Activated T-helper 1 cell treated with anti-CD3 and anti-CD28 coated beads, Interleukin-12 subunit alpha, Interleukin-12 subunit beta, Interleukin-2, Interleukin-4 antibody, amounts not matched to agents 30 ng/mL and 10 ng/mL and 1 ng/mL, durations not matched to agents 14 hours and 24 hours and 36 hours (primary cell): ENCODE measurements at places on chromosomes 13 and 19.

DNA sequence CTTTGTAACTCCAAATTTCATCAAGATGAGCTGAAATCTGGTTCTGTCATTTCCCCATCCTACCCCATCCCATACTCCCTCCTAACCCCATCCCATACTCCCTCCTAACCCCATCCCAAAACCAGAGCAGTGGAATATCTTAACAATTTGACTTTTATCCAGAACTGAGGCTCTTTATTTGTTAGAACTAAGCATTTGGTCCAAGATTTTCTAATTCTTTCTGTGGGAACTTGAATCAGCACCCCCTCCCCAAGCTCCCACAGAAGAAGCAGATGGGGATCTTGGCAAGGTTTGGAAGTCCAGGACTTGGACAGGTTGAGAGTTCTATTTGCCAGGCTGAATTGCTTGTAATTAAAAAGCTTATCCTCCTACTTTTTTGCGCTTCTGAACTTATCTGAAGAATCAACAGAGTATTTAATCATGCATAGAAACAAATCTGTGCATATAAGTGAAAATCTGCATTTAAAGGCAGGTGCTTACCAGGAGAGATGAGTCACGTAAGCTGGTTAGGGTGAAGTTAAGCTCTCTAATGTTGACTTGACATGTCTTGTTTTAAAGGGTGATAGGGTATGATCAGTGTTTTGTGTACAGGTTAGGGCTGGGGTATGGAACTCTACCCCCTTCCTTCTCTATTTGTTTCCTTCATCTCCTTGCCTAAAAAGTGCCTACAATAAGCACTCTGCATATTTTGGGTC, 111.1 kb downstream of the COG6 start:
- no peaks in the 10 kb centered on the region for H3K4me1 ChIP-seq
- H3K36me3 ChIP-seq, result no peaks in the 10 kb centered on the region
- H3K4me3 ChIP-seq, result no peak overlapping the region
- no peak overlapping the region for H3K27ac ChIP-seq

DNA sequence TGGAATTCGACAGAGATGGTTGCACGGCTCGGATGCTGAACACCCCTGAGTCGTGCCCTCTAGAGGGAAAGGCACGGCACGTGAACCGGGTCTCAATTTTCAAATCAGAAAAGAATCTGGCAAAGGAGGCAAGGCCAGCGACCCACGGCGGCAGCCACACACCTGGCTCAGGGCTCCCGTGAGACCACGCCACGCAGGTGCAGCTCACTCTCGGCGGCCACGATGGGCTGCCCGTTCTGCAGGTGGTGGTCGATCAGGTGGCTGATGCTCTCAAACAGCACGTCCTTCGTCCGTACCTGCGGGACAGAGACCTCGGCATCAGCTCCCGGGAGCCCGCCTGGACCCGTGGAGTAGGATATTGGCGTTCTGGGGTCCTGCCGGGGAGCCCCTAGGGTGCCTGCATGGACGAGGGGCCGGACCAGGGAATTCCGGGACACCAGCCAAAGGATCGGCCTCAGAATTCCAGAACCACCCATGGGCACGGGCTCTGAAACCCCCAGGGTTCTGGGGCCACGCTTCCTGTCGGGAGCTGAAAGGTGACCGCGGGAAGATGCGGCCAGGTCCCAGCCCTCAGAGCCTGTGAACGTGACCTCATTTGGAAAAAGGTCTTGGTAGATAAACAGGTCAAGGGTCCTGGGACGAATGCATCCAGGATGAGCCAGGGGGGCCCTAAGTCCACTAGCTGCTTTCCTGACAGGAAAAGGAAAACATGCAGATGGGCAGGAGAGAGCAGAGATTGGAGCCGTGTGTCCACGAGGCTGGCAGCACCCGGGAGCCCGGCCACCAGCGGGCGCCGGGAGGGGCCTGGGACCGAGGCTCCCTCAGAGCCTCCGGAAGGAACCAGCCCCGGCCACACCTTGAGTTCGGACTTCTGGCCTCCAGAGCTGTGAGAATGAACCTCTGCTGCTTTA, 10.1 kb upstream of the C2CD4C start:
- no peaks in the 10 kb centered on the region for H3K36me3 ChIP-seq
- H3K4me3 ChIP-seq, result no peak overlapping the region
- H3K27ac ChIP-seq, result no peak overlapping the region
- no peaks in the 10 kb centered on the region for H3K4me1 ChIP-seq
- peaks cover 2% of the 10 kb centered on the region for H3K27me3 ChIP-seq

GRCh38 chr13:20414546-20415305, 110.9 kb downstream of the CRYL1 start:
- H3K27ac ChIP-seq, result no peak overlapping the region
- H3K4me1 ChIP-seq, result peaks cover 48% of the 10 kb centered on the region
- no peak for DNase-seq
- H3K27me3 ChIP-seq, result peaks cover 2% of the 10 kb centered on the region

DNA sequence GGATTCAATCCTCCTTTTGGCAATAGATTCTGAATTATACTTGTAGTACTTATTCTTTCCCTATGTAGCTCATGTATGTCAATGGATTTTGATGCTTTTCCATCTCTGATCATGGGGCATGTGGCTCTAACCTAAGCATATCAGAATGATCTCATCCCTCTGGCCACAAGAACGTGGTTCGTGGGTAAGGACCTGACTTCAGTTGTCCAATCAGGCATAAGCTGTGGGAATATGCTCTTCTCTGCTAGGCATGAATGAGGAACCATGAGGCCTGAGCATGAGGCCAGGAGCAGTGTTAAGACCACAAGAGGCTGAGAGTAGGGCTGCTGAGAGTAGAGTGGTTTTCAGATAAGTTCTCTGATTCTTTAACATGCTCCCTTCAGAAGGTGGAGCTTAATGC, 292.4 kb upstream of the TSHZ3 start:
- no peak overlapping the region for H3K4me3 ChIP-seq
- no peak overlapping the region for H3K27ac ChIP-seq
- DNase-seq, result no peak
- no peaks in the 10 kb centered on the region for H3K36me3 ChIP-seq
- no peaks in the 10 kb centered on the region for H3K4me1 ChIP-seq

- peaks cover 4% of the 10 kb centered on the region for H3K36me3 ChIP-seq
- H3K4me3 ChIP-seq, result no peak overlapping the region
Measured at GRCh38 chr19:31338069-31338776, 11.0 kb downstream of the TSHZ3 start.
